Cortex of kidney (tissue), 1 donor: ENCODE measurements at places on chromosomes 4 and X.

GRCh38 chr4:189124149-189124758 lies 816.4 kb upstream of the FRG1 start:
- DNase-seq = no peak

GRCh38 chr4:7581477-7581876 lies 146.7 kb upstream of the PSAPL1 start:
- no peak for DNase-seq

DNA sequence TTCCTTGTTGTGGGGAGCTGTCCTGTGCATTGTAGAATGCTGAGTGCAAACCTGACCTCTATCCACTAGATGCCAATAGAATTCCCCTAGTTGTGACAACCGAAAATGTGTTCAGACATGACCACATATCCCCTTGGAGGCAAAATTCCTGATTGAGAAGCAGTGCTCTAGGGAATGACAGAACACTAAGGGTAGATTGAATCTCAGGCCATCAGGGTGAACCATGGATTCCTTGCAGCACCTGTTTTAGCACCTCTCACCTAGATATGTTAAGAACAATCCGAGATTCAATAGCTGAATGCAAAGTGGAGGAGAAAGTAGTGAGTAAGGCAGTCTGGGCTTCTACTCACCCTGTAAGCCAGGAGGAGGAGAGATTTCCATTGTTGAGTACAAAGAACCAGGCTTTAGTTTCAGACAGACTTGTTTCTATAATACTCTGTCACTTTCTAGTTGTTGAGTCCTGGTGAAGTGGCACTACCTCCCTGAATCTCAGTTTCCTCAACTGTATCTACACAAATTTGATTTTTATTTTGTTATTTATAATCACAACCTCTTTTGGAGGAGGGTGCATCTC lies 111.0 kb upstream of the RAP2C start:
- DNase-seq = no peak

- no peak for DNase-seq
These were observed 22.4 kb downstream of the FAT1 start for GRCh38 chr4:186701273-186701672.

DNA sequence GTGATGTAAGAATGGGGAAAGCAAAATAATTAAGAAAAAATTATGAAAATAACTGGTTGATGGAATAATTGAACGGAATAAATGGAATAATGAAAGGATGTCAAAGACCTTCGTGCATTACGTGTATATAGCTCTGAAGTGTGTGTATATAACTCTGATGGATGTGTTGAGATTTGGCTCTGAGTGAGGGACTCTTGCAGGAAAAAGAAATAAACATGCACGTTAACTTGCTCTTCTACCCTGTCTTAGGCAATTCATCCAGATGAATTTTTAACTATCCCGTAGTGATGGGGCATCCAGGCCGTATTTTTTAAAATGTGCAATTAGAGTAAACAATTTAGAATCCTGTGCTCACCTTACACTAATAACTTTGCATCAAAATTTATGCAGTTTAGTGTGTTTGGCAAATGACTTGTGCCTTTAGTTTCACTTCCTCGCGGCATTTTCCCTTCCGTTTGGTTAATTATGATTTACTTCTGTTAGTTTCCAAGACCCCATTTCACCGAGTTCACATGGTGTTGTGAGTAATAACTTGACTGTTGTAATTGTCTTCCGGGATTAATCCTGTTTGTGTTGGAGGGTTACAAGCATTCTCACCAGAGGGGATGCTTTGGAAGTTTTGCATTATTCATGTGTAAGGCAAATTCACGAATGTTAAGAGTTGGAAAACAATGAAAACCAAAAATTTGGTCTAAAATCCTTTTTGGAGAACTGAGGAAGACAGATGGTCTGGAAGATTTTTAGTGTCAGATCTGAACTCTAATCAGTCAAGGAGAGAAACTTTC lies 256.5 kb upstream of the FAT1 start:
- DNase-seq = no peak

- no peak for DNase-seq
These were observed 563.4 kb downstream of the DACH2 start for GRCh38 chrX:86711531-86712180.

DNA sequence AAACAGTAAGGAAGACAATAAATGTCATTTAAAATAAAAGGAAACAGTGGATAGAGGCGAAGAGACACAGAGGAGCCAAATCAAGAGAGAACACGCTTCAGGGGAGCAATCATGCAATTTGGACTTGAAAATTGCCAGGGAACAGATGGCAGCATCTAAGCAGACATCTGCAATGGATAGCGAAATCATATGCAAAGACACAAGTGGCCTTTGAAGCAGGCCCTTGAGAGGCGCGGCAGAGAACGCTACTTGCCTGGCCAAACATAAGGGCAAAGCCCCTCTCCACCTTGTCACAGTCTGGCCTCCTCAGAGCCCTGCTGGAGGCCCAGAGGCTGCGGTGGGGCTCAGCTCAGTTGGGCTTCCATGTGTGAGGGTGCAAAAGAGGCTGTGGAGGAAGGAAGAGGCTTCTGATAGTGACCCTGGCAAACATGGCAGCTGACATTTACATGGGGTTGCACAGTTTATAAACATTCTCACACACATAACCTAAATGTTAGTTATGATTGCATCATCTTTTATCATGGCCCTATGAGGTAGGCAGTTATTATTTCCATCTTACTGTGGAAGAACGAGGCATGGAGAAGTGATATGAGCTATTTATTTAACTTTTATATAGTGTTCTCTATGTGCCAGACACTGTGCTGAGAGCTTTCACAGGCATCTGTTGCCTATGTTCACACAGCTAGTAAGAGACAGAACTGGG lies 18.3 kb downstream of the ADGRG4 start:
- DNase-seq = no peak

DNA sequence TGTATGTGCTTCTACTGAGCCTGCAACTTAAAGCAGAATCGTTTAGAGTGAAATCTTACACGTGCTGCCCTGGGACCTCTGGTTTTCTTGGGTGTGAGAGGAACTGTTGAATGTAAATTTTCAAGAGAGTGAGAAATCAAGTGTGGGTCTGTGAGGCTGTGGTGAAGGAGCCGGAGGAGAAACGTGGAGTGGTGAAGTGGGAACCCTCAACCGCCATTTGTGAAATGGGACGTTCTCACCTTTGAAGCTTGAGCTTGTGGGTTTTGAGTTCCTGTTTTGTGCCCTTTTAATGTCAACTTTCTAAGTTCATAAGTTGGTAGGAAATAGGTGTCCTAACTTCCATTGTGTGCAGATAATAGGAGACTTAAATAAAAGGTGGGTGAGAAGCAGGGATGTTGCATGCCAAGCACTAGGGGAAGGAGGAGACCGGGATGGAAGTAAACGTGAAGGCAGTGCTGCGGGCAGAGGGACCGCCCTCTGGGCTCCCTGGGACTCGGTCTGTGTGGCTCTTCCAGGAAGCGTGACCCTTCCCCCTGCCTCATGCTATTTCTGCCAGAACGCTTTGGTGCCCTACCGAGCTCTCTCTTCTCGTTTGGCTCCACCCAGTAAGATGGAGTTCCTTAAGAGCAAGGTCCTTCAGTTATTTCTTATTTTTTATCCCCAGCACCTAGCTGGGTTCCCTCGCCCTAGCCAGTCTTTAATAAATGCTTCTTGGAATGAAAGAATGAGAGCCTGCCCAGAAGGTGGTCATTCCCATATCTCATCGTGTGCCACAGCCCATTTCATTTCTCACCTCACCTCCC lies 56.0 kb downstream of the TMEM131L start:
- DNase-seq = no peak

DNA sequence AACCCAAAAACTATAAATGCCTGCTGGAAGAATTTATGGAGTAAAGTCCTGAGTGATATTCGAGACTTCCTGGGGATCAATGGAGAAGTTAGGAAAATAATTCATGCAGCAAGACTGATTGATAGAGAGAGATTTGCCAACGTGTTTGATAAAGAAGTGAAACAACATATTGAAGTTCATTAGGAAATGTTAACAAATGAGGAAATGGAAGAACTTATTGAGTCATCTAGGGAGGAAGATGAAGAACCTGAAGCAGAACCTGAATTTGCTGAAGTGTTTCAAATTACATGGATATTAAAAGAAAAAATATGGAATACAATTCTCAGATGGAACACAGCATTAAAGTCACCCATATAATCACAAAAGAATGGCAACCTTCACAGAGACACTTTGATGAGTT lies 39.0 kb downstream of the DDX60 start:
- DNase-seq = no peak

DNA sequence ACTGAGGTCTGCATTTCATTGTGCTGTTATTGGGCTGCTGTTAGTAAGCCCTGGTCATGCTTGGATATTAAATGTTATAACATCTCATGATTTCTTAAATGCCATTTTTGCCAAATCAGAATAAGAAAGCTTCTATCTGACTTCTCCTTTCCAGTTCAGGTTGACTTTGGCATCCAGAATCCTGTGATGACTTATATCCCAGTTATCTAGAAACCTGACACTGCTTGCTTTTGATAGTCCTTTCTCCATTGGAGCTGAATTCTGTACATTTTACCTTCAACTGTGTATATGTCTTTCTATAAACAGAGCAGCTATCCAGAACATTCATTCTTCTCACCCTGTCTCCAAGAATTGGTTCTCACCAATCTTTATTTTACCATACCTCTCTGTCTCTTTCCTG lies 257.7 kb upstream of the GNPDA2 start:
- no peak for DNase-seq

GRCh38 chr4:183563874-183564273 lies 59.0 kb downstream of the ING2 start:
- no peak for DNase-seq

- DNase-seq = no peak
These were observed 46.5 kb downstream of the RFC1 start for GRCh38 chr4:39319676-39320075.

DNA sequence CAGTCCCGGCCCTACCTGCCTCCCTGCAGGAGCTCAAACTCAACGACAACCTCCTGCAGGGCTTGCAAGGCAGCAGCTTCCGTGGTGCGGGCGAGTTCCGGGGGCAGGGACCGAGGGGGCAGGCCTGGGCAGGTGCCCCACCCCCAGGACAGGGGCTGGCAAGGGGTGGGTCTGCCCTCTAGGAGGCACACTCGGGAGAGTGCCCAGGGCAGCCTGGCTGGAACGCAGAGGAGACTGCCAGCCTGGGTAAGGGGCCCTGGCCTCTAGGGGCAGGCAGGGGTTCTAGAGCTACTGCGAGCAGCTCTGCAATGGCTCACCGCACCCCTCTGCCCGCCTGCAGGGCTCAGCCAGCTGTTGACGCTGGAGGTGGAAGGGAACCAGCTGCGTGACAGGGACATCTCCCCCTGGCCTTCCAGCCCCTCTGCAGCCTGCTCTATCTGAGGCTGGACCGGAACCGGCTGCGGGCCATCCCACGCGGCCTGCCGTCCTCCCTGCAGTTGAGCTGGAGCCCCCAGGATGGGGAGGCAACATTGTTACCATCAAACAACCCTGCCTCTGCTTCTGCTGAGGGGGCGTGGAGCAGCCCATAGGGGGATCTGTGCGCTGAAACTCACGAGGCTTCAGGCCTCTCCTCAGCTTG lies 12.1 kb upstream of the HAUS7 start:
- no peak for DNase-seq

DNA sequence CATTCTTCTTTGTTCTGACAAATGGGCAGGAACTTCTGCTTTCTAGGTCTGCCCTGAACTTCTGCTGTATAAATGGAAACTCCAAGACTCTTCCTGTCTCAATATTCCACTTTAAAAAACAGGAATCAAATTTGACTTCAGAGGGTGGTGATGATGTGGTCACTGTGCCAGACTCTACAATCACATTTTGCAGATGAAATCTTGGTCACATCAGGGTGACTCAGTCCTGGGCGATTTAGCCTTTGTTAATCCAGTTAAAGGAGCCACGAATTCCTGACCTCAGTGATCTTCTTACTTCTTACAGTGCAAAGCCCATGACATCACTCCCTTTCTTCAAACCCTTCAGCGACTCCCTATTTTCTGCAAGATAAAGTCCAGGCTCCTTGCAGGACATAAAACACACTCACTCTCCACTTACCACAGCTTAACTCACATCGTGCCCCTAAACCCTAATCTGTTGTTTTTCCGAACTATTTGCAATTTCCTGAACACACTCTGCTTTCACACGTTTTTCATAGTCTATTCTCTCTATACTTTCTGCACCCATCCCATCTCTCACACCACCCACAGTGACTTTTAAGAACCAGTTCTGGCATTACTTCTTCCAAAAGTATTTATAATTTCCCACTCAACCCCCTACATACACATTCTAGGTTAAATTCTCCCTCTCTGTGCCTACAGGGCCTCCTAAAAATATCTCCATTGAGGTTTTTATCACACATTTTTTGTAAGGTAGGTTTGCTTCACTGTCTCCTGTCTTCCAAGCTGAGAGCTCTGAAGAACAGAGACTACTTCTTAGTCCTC lies 11.1 kb downstream of the GASK1B start:
- no peak for DNase-seq

- DNase-seq = no peak
These were observed 890.0 kb upstream of the FRG1 start for GRCh38 chr4:189050643-189051042.

DNA sequence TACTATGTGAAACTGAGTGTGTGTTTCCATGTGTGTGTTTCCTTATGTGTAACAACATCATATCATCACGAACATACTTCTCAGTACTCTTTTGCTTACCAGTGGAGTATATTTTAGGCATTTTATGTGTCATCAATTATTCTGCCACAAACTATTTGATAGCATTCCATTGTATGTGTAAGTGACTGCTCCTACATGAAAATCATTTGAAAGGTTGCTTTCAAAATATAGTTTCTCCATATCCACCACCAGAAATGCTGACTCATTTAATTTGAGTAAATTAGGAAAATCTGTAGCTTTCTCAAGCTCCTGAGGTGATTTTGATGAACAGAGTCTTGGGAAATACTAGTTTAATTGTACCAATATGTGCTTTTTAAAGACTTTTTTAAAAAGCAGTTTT lies 376.2 kb downstream of the PCDH18 start:
- DNase-seq = no peak

- DNase-seq = no peak
These were observed 142.5 kb downstream of the PPARGC1A start for GRCh38 chr4:23747281-23747735.

DNA sequence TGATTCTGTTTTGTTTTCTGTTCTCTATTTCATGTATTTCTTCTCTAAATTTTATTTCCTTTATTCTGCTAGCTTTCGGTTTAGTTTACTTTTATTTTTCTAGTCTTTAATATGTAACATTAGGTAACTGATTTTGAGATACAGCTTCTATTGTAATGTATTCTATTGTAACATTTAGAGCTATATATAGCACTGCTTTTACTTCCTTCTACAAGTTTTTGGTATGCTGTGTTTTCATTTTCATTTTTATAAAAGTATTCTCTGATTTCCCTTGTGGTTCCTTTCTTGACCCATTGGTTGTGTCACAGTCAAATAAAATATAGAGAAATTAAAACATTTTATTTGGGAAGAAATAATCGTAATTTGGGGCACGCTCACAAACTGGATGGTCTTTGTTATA lies 13.9 kb upstream of the CT47A1 start:
- no peak for DNase-seq

- no peak for DNase-seq
These were observed 72.9 kb upstream of the GUCY1A1 start for GRCh38 chr4:155593793-155594192.

GRCh38 chr4:69098470-69098869 lies 2.2 kb downstream of the UGT2B7 start:
- DNase-seq = no peak

DNA sequence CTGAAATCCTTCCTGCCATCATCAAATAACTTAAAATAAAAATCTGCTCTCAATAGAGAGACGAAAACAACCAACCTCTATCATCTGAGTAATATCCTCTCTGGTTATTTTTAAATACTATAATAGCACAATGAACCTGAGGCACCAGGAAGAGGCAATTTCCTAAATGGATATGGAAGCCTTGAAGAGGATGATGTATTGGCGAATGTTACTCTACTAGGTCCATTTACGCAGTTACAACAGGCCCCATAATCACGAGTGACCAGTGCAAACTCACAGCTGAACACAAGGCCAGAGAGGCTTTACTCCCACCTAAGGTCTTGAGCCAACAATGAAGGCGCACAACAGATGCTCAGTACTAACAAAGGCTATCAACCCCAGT lies 678.8 kb upstream of the NR3C2 start:
- no peak for DNase-seq
